MCF 10A (cell line): ENCODE measurements at places on chromosomes 12 and 14.

DNA sequence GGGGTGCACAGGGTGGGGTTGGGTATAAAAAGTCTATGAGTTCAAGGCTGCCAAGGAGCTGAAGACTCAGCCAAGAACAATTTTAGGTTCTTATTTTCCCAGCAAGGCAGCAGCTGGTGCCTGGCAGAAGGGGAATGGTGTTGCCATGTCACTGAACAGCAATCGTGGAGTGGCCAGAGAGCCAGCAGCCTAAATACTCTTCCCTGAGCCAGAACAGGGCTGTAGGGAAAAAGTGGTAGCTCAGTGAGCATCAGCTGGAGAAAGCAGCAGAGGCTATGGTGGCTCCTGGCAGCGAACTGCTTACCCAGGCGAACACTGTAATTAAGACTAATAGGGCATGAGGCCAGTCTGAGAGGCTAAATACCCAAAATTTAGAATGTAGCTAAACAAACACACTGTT is 334.9 kb downstream of the RMST start:
- no peak for DNase-seq

GRCh38 chr12:131102493-131102931 is 148.8 kb downstream of the ADGRD1 start:
- DNase-seq, result no peak

GRCh38 chr14:76710056-76711010 is 50.9 kb upstream of the VASH1 start:
- peak; percentile 67 for DNase-seq

DNA sequence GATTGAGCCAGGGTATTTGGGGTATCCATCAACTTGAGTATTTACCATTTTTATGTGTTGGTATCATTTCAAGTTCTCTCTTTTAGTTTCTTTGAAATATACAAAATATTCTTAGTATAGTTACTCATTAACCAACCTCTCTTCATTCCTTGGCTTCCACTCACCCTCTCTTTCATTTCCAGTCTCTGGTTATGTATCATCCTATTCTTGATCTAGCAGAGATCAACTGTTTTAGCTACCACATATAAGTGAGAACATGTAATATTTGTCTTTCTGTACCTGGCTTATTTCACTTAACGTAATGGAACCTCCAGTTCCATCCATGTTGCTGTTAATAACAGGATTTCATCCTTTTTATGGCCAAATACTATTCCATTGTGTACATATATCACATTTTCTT is 86.9 kb downstream of the DACT1 start:
- no peak for DNase-seq

DNA sequence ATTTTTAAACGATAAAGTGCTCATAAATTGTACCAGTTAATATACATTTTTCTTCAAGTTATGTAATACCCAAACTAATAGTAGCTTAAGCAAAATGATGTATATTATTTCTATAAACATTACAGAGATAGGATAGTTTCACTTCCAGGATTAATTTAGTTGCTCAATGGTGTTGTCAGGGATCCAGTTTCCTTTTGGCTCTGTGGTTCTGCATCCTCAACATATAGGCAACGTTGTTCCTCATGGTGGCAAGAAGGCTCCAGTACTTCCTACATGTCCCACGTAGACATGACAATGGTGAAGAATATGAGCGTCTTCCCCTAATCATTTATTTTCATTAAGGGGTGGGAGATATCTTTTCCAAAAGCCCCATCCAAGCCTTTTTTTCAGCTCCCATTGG is 60.7 kb upstream of the DCD start:
- no peak for DNase-seq

DNA sequence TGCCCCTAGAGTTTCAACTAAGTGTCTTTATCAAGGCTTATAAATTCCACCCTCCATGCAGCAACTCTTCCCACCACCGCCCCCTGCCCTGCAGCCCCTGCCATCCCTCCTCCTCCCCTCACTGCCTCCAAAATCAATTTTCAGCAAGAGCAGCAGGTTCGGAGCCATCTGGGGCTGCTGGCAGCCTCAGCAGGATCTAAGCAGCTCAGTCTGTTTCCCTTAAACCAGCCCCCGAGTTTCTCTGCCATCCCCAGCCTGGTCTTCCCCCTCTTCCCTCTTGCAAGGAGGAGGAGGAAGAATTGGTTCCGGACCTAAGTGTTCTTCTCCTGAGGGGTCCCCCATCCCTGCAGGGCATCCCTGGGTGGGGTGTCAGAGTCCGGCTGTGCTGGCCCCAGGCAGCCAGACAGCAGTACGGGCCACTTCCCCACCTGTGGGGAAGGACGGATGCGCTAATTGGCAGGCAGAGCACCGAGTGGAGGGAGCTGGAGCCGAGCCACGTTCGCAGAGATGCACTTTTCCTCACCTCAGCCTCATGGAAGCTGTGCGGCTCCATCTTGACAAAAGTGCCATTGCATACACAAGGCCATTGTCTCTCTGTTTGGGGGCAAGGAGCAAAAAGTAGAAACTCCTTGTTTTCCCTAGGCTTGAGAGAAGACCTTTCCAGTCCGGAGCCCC is 189.3 kb downstream of the KCNA5 start:
- DNase-seq, result no peak

- DNase-seq, result no peak
These were observed 3.7 kb downstream of the BATF start for GRCh38 chr14:75525969-75526368.

DNA sequence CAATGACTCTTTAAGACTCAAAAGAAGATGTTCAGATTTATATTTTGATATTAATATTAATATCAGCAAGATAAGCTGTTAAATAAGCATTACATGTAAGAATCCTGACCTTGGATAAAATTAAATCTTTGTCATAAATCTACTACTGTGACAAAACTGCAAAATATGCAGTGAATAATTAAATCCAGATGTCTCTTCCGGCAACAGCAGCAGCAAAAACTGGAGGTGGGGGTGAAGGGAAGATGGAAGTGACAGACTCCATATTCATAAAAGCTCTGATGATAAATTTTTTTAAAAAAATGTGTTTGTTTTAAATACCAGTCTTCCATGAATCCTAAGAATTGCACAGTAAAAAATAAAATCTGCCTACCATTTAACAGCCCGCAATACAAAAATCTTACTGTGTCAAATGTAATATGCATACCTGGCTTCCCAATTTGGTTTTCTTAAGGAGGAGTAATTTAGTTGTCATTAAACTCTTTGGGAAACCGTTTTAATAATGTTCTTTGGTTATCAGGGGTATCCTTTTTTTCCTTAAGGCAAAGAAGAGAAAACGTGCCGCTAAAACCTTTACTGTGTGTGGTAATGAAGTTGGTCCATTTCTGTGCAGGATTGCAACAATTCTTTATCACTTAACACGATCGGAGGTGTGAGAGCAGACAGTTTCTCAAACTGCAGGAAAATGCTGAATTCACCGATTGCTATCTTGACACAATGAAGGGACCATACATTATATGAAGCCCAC is 478.2 kb downstream of the DIO2 start:
- no peak for DNase-seq

DNA sequence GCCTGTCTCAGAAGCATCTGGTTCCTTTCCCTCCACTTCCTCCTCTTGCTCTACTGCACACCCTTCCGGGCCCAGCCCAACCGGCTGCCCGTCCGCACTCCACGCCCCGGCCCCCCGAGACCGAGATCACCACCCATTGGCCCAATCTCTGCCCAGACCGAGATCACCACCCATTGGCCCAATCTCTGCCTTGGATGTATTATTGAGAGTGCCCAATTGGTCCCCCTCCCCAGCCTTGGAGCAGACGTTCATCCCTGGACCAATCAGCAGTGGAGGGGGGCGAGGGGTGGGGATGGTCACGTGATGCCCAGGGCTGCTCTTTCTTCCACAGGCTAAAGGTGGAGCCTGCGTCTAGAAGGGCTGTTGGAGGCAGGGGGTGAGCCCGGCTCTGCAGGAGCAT is 75.6 kb upstream of the TMEM132C start:
- DNase-seq, result no peak

DNA sequence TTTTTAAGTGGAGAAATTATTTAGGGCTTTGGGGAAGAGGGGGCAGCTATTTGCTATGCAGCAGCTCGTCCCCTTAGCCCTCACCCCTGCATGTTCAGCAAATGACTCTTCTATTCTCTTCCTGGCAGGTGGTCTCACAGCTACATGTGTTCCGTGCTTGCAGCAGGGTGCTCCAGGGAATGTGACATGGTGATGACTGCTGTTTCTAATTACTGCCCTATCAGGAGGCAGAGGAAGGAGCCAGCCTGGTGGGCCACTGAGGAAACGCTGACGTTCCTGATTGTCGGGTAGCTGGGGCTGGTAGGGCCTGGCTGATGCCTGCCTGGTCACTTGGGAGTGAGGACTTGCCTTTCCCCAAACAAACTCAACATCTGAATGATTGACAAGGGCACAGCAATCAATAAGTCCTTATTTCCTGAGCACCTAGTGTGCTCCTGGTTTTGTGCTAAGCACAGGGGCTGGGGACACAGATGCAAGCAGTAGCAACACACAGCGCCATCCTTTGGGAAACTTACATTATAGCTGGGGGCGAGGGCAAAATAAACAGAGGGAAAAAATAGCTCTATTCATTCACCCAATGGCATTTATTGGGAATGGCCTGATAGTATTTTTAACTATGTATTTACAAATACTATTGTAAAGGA is 377.8 kb downstream of the FUT8 start:
- no peak for DNase-seq

GRCh38 chr14:54148251-54148650 is 191.6 kb upstream of the BMP4 start:
- DNase-seq, result no peak

GRCh38 chr12:87930033-87930432 is 99.2 kb downstream of the C12orf50 start:
- DNase-seq, result peak; percentile 56

DNA sequence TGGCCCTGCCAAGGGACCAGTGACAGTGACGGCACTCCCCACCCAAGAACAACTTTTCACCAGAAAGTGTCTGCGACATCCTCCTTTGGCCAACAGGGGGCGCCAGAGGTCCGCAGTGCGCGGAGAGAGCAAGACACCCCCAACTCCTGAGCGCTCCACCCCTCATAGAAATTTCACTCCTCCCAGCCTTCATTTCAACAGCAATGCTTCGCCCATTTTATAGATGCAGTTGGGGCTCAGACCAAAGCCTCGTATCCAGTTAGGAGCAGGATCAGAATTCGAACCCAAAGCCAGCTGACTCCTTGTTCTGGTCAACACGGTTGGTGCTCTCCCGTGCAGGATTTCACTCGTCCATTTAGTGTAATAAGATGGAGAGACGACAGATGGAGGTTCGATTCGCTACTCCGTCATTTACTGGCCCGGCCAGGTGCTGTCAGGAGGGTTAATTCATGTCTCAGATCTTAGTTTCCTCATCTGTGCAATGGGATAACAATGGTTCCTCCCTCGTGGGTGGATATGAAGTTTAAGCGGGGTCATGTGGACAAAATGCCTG is 2.4 kb upstream of the POP5 start:
- DNase-seq, result peak; percentile 73

- peak; percentile 61 for DNase-seq
These were observed 43.9 kb downstream of the IL31 start for GRCh38 chr12:122130150-122130549.

- DNase-seq, result no peak
These were observed 17.9 kb upstream of the MDM1 start for GRCh38 chr12:68349921-68350606.

DNA sequence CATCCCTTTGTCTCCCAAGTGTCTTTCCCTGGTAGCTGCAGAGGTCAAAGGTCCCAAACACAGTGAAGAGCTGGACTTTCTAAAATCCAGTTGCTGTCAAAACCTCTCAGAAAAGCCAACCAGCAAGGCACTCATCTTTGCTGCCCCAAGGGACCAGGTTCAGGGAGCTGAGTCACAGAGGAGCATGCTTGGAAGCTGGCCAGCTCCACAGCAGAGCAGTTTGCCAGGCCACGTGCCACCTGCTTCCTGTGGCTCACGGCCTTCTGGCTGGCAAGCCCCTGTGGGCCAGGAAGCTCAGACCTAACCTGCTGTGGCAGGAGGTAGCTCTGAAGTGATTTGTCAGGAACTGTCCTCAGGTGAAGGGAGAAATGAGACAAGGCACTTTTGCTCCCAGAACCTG is 3.6 kb downstream of the ISCU start:
- DNase-seq, result peak; percentile 95

DNA sequence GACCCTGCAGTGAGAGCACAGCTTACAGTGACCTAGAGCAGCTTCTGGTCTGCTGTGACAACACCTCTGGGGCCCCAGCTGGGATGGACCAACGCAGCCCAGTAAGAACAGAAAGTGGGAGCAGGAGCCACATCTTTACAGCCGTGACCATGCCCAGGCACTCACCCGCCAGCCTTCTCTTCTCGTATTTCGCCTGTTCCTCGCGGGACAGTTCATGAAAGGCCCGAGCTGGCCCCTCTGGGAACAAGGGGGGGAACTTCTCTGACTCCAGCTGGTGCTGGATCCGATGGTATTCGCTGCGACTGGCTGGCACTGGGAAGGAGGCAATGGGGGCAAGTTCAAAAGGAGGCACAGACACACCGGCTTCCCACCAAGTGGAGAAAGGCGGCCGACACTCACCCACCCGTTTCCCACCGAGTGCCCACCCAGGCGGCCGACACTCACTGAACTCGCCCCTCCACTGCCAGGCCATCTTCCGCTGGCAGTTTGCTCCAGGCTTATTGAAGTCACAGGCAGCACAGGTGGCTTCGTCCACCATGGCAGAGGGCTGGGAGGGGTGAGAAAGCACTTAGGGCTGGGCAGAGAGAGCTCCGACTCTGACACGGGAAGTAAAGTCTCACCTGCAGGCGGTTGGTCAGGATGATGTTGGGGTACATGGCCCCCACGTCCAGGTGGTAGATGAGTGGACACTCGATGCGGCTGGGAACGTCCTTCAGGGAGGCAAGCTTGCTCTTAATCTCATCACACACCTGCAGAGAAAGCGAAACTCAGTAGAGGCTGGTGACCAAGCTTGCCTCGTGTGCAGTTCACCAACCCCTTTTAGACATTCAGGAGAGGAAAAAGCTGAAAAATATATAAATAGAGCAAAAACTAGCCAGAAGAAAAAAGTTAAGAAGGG is 18.7 kb downstream of the POLE start:
- no peak for DNase-seq

DNA sequence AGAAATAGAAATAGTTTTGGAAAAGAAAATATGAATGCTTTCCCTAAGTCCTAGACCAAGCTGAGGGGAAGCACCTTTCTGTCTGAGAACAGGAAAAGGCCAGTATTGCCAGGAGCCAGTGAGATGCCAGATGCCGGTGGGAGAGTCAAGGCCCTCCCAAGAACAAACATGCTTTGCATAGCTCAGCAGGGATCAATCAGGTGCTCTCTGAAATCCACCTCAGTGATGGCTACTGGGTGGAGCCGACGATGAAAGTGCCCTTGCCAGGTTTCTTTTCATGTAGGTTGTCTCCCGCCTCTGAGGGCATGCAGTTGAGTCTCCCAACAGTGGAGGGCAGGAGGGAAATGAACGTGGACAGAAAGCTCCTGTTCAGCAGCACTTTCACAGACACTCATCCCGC is 28.3 kb downstream of the DEGS2 start:
- no peak for DNase-seq

DNA sequence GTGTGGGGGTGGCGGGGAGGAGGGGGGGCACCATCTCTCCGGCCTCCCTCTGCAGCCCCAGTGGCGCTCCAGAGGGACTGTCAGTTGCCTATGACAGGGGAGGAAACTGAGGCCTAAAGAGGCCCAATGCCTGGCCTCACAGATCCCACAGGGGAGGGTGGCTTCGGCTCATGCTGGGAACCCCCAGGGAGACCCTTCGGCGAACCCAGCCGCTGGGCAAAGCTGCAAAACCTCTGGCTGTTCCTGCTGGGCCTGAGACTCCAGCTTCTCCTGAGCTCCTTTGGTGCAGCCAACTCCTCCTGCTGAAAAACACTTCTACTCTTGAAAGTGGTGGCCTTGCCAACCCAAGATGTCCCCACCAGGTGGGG is 170.1 kb upstream of the RTL1 start:
- peak; percentile 6 for DNase-seq

- DNase-seq, result peak; percentile 79
These were observed 142.8 kb downstream of the PAWR start for GRCh38 chr12:79547735-79548609.

GRCh38 chr12:86601550-86602308 is 345.5 kb upstream of the MGAT4C start:
- DNase-seq, result no peak
